ENCODE measurements at places on chromosomes 4 and X.

DNA sequence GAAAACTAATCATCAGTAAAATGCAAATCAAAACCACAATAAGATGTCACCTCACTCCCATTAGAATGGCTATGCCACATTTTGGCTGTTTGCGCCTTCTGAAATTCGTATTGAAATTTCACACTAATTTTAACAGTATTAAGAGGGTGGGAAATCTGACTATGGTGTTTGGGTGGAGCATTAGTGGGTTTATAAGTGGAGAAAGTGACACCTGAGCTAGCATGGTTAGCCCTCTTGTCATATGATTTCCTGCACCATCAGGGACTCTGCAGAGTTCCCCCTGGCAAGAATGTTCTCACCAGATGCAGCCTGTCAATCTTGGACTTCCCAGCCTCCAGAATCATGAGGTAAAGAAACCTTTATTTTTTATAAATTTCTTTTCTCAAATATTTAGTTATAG lies 31.6 kb upstream of the BRWD3 start:
- DNase-seq, result no peak

DNA sequence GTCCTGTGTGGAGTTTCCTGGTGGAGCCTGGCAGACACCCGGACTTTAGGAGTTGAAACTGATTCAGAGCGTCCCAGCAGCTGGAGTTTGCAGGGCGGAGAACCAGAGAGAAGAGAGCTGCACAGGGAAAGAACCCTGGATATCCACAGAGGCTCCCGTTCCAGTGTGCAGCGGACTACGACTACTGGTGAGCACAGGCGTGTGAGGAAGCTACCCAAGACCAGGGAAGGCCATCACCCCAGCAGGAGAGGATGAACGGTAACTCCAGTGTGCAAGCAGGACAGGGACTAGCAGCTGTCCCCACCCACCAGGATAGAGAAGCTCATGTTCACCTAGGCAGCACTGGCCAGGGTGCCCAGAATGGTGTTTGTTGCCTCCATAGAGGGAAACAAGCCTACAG lies 2.3 kb downstream of the LAGE3 start:
- DNase-seq, result no peak

DNA sequence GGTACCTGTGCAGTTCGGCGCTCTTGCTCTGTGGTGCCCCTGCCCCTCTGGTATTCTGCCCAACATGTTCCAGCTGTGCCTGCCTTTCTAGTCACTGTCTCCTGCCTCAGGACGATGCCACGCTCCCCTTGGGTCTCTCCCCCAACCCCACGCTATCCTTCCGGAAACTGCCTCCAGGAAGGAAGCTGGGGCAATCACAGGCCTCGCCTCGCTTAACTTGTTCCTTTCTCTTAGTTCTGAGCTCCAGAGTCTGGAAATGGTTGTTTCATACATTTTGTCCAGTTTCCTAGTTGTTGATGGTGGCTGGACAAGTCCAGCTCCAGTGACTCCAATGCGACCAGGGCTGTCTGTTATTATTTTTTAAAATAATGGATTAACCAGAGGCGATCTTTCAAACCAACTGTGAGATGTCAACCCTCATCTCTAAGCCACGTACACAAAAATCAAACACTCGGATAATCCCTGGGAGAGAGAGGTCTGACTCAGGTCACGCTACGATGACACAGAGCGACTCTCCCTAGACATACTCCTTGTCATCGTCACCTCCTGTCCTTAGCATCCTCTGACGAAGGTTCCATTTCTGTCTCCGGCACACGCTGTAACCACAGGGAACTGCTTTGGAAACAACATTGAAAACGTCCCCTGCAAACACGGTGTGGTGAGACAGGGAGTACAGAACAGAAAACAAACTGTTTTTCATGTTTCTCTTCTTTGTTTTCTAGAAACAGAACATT lies 62.5 kb downstream of the ABLIM2 start:
- no peak for DNase-seq

GRCh38 chrX:104284507-104284906 lies 29.8 kb upstream of the ESX1 start:
- no peak for DNase-seq

- no peak for DNase-seq
These were observed at the start of gene NPY2R for GRCh38 chr4:155208258-155209054. Gene NPY2R, plus strand, starts transcription at chr4:155208636. Its CDS starts 5,304 bp downstream, at chr4:155213940.

GRCh38 chr4:176833400-176834175 lies 40.9 kb upstream of the VEGFC start:
- no peak for DNase-seq

GRCh38 chr4:178808106-178808505 lies 1365.9 kb upstream of the AGA start:
- no peak for DNase-seq

- DNase-seq, result no peak
These were observed at the start of gene MGARP for GRCh38 chr4:139279760-139280620. Gene MGARP, minus strand, starts transcription at chr4:139280225. Its CDS starts 67 bp downstream, at chr4:139280158.

DNA sequence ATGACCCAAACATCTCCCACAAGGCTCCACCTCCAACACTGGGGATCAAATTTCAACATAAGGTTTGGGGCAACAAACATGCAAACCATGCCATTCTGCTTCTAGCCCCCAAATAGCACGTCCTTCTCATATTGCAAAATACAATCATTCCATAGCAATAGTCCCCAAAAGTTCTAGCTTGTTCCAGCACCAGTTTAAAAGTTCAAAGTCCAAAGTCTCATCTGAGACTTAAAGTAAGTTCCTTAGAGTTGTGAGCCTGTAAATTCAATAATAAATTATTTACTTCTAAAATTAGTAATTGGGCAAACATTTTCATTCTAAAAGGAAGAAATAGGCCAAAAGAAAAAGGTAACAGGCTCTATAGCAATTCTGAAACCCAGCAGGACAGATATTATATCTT lies 8.9 kb upstream of the TASL start:
- no peak for DNase-seq

GRCh38 chr4:71860643-71861042 lies 76.8 kb upstream of the GC start:
- DNase-seq, result no peak

DNA sequence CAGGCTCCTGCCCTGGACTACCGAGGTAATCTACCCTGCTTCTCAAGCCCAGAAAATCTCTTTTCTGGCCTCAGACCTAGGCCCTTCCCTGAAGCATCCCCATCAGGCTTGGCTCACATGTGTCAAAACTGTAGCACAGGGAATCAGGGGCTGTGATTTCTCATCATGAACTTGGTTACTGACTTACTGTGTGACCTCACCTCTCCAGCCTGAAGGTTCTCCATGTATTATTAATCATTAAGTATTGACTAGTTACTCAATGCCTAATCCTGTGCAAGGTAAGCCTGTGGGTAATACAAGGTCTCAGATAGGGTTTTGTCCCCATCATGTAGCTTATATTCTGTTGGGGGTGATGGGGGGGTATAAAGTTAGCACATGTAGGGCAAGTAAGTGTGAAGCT lies 6.8 kb downstream of the SRPX2 start:
- DNase-seq, result no peak

GRCh38 chr4:138669479-138670315 lies 345.9 kb upstream of the NOCT start:
- no peak for DNase-seq

DNA sequence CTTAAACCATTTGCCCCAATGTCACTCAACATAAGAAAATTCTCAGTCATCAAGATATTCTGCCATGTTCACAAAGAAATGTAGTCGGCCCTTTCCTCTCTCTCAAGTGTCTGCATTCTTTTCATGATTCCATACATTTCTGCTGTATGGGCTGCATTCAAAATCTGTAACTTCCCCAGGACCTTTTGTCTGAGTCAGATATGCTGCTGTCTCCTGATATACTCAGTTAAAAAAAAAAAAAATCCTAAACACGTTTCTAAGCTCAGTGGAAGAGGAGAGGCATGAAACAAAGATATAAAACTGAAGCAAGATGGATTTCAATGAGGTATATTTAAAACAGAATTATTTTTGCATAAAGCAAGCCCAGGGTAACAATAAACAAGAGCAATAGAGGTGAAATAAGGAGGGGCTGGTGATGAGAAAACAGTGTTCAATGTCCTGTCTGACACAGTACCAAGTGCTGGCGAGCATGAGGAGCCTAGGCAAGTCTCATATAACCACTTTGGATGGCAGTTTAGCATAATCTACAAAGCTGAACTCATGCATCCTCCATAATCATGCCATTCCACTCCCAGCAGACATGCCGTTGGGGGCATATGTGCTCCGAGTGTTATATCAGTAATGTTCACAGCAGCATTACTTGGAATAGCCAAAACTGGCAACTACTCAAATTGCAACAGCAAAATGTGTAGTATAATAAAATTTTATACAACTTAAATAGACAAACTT lies 76.7 kb downstream of the MANBA start:
- no peak for DNase-seq

- DNase-seq, result no peak
These were observed 363.9 kb downstream of the KLHL13 start for GRCh38 chrX:117752745-117753144.

- DNase-seq, result no peak
These were observed 569 bp downstream of the RPS3A start for GRCh38 chr4:151099976-151100417.

GRCh38 chrX:95290455-95290854 lies 1394.2 kb upstream of the DIAPH2 start:
- no peak for DNase-seq

- DNase-seq, result no peak
These were observed 1532.4 kb upstream of the TENM3 start for GRCh38 chr4:180710628-180711337.

GRCh38 chrX:19686876-19687275 lies 171.6 kb upstream of the MAP3K15 start:
- no peak for DNase-seq

GRCh38 chrX:17679261-17679660 lies 58.0 kb upstream of the SCML1 start:
- no peak for DNase-seq

DNA sequence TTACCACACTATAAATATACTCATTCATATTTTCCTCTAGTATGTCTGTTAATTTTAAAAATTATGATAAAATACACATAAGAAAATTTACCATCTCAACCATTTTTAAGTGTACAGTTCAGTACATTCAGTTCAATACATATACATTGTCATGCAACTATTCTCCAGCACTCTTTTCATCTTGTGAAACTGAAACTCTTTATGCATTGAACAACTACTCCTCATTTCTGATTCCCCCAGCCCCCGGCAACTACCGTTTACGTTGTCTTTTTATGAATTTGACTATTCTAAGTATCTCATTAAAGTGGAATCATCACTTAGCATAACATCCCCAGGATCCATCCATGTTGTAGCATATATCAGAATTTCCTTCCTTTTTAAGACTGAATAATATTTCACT lies 8.7 kb downstream of the SMARCAD1 start:
- DNase-seq, result no peak

DNA sequence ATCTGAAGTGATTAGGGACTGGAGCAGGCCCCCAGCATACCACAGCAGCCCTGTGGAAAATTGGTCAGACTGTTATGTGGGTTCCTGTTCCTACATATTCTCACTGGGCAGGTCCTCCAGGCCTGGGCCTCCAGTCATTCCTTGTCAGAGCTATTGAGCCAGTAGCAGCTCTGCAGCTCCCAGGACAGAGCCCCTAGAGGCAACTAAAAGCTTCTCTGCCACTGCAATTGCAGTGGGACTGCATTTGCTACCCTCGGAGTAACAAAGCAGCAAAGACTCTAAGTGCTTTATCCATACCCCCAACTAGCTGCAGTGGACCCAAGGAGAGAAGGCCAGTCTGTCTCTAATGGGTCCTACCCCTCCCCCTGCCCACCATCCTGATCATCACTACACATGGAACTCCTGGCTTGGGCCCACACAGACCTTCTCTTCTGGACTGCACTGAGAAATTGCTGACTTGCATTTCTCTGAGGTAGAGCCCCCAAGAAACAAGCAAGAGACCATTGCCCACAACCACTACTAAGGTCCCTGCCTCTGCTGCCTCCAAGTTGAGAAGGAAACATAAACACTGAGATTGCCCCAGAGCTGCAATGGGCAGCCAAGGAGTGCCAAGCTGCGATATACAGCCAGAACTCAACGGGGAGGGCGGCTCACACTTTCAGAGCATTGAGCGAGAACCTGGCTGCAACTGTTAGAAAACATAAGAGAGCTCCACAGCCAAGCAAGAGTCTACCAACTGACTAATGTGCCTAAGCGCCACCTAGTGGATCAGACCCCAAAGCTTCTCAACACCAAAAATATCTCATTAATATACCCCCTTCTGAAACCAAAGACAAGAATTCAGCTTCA lies 738.7 kb upstream of the NDST4 start:
- no peak for DNase-seq

- no peak for DNase-seq
These were observed 5.4 kb upstream of the RGS12 start for GRCh38 chr4:3287271-3287971.

GRCh38 chr4:183144787-183145186 lies 45.7 kb downstream of the WWC2 start:
- no peak for DNase-seq

DNA sequence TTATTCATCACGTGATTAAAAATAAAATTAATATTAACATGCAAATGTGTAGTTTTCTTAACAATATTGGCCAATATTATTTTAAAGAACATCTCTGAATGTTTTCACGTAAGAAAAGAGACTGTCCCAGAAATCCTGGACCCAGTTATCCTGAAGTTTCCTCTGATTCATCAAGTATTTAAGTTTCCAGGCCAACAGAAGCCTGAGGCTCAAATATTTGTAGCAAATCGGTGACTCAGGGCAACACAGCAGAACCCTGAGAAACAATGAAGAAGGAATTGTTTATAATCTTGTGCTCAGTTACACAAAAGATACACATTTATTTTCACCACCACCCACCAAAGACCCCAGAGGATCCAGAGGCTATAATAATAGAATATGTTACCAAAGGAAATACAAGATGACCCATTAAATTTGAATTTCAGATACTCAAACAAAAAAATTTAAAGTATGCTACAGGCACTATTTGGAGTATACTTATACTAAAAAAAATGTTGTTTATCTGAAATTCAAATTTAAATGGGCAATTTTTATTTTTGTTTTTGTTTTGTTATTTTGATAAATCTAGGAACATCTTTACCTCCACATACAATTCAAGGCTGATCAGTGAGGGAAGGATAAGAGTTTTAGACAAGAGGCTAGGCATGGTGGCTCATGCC lies 33.9 kb upstream of the SLC7A11 start:
- DNase-seq, result no peak

GRCh38 chrX:134982748-134983147 lies 8.0 kb upstream of the SMIM10 start:
- DNase-seq, result no peak

DNA sequence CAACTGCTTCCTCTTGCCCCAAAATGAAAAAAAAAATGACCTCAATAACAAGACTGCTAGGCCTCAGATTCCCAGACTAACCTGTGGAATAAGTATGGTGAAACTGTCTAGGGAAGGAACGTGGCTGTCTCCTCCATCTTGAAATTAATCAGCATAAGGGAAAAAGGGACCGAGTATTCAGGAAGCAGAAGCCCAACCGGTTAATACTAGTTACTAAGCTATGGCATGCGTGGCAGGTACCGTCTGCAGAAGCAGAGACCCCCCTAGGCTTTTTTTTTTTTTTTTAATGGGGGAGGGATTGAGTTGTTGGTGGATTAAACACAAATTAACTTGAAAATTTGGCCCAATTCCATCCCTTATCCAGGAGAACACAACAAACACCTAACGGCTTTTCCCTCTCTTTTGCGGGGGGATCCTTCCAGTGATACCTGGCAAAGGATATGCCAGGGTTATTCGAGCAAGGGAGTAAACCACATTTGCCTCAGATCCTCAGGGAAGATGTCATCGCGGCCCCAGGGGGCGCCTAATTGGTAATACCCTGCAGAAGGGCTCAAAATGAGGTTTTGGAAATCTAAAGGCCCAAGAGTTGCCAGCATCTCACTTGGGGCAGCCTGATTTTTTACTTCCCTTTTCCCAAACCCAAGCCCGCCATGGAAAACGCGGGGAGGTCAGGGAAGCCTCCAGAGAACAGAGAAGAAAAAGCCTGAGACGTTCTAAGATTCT lies 893 bp downstream of the RLIM start:
- no peak for DNase-seq

GRCh38 chrX:130848763-130849162 lies 54.2 kb downstream of the ENOX2 start:
- no peak for DNase-seq
